ENCODE measurements at places on chromosomes 6 and 20.

- DNase-seq, result no peak
Measured at GRCh38 chr6:135170238-135170637, 10.9 kb upstream of the MYB start.

DNA sequence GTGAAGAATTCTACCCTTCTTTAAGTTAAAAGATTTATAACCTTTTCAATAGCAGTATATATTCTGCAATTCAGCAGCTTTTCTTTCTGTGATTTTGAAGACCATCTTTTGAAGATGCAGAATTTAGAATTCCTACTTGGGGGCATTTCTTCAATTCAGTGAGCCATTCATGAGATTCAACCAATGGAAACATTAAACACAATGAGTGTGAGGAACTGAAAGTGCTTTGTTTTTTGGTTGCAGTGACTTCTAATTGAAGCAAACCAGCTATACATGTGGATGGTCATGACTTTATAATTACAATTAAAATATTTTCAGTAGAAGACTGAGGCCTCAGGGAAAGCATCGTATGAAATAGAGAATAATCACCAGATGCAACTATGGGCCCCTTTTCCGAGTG is 108.3 kb downstream of the CARMIL1 start:
- no peak for DNase-seq

- DNase-seq, result no peak
Measured at GRCh38 chr20:15523400-15523799, 1049.8 kb downstream of the KIF16B start.

- DNase-seq, result no peak
Measured at GRCh38 chr6:111503660-111504059, 20.6 kb upstream of the REV3L start.

DNA sequence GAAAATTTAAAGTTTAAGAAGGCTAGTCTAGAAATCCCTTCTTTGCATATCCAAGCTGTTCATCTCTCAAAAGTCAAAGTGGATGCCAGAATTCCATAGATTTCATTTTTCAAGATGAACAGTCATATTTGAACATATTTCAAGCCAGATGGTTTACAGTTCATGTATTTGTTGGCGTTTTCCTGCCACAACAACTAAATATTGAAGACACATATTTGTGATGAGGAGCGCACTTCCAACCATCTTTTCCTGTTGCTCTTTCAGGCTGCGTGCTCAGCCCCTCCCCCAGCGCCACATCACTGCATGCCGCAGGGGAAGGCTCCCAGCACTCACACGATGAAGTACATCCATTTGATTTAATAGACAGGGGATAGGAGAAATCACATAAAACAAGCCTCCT is 5.9 kb upstream of the NOX3 start:
- no peak for DNase-seq

DNA sequence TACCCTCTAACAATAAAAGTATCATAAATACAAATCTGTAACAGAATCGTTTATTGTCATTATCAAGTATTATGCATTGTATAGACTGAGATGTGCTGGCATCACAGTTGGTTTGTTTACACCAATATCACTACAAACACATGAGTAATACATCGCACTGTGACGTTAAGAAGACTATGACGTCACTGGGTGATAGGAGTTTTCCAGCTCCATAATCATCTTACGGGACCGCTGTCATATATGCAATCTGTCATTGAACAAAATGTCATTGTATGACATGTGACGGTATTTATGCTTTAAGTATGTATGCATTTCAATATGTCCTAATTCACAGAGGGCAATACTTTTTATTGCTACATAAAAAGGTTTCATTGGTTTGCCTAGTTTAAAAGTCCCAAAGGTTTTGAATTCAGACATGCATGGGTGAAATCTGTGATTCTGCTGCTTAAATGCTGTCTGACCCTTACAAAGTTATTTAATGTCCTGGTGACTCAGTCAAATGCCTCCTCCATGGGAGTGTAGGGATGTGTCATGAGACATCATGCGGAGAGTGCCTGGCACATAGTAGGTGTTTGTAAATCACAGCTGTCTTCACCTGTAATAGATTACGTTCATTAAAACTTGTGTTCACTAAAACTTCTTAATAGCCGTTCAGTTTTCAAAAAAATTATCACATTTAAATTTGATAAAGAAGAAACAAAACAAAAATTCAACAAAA is 160.7 kb upstream of the PDE10A start:
- DNase-seq, result no peak

DNA sequence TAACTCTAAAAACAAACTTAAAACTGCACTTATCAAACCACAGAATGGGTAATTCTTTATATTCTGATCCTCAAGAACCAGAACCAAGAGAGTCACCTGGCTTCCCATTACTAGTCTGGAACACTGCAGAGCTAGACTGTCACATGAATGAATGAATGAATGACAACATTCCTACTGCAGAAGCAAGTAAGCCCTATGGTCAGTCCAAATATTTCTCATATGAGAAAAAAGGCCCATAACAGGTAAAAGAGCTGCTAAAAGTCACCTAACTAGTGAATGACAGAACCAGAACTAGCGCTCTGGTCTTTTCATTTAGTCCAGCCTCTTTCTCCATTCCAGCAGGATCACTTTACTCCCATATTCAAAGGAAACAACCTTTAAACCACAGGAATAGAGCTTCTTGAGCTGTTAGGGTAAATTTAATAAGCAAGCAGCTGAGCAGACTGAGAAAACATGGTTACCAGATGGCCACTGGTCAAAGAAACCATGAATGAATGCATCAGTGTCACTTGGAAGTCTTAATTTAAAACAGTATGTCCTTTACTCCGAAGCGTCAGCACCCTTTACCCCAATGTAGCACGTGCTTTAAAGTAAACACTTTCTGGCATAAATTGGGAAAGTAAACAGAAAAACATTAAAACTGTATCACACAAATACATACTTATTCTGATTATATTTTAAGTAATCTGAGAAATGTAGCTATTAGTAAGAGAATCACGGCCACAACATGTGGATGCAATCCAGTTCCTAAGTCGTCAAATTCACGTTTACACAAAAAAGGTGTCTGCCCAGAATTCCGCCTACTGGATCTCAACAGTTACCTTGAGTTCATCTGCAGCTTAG is 1.4 kb downstream of the PREP start:
- DNase-seq, result no peak

- DNase-seq, result no peak
Measured at GRCh38 chr20:20073801-20074371, 21.6 kb downstream of the CFAP61 start.
